ENCODE measurements at places on chromosomes 13 and 19. TPM values are rescaled to one million over a fixed set of nuclear protein-coding genes. Genes with fewer than 3 reads are reported as not detected.

GRCh38 chr19:2488405-2488941 is 12.5 kb downstream of the GADD45B start:
- ATAC-seq, result no peak

- no peak for ATAC-seq
Observed at GRCh38 chr19:6935069-6935468, 47.7 kb downstream of the ADGRE1 start.

GRCh38 chr13:88068316-88068715 is 397.1 kb downstream of the SLITRK5 start:
- no peak for ATAC-seq

GRCh38 chr19:29873024-29873800 is 61.4 kb downstream of the CCNE1 start:
- ATAC-seq, result peak; percentile 56

- no peak for ATAC-seq
Observed at GRCh38 chr13:99063952-99064351, 86.1 kb upstream of the DOCK9 start.

DNA sequence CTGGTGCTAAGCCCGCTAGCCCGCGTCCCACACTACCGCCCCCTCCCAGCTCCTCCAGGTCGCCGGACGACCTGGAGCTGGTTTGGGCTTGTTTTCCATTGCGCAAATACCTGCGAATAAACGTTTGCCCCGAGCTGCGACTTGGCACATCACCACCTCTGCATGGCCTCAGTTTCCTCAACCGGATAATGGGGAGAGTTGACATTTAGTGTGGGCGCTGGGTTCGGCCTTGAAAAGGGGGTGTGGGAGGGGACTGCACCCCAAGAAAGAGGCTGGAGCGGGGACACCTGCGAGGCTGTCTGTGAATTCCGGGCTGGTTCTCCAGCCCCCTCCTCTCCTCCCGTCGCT is 11.0 kb upstream of the JUND start:
- no peak for ATAC-seq

GRCh38 chr13:22235950-22236290 is 565.0 kb downstream of the FGF9 start:
- ATAC-seq, result no peak

- no peak for ATAC-seq
Observed at GRCh38 chr13:113775451-113776145, 16.6 kb downstream of the TMEM255B start.

DNA sequence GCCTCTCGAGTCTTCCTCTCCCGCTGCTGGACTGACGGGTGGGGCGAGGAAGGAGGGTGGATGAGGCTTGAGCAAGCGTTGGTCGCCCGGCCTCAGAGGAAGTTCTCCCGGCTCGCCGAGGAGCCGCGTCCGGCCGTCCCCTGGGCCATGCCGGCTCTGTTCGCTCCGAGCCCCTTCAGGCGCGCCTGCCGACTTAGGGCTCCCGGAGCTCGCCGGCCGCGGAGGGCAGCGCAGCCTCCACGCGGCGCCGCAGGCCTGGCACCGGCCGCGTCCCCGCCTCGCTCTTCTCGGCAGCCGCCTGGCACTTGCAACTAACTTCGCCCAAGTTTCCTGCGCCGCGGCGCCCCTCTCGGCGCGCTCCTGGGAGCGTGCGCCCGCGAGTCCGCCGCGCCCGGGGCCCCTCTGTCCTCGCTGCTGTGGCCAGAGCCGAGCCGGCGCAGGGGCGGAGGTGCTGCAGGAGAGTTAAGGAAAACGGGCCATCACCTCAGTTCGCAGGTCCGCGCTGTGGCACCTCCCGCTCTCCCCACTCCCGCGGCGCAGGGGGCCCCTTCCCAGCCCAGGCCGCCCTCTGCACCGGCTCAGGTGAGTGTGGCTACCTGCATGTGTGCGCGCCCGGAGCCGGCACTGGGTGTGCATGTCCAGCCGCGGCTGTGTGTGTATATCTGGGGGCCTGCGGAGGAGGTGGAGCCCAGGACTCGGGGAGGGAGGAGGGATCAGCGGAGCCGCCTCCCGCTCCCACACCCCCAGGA is 641 bp upstream of the SOX21 start:
- ATAC-seq, result peak; percentile 29

The COL5A3 gene
- total RNA-seq, result 28.2 TPM

The CYP2A6 gene
- not detected for total RNA-seq

The WDR87 gene
- not detected for total RNA-seq

The SHC2 gene
- total RNA-seq, result 24.6 TPM

The ZNF417 gene
- total RNA-seq, result 29.3 TPM

The LIM2 gene
- total RNA-seq, result not detected
